T-helper 2 cell treated with Interferon-gamma antibody and Interleukin-4, amounts not matched to agents 5 μg/mL and 100 μg/mL, for 36 hours (primary cell): ENCODE measurements at places on chromosomes 1 and 21.

- no peaks in the 10 kb centered on the region for H3K27me3 ChIP-seq
- no peak overlapping the region for H3K27ac ChIP-seq
- H3K4me1 ChIP-seq: peaks cover 27% of the 10 kb centered on the region
- no peak for DNase-seq
These were observed 148.6 kb upstream of the HP1BP3 start for GRCh38 chr1:20935717-20936116.

DNA sequence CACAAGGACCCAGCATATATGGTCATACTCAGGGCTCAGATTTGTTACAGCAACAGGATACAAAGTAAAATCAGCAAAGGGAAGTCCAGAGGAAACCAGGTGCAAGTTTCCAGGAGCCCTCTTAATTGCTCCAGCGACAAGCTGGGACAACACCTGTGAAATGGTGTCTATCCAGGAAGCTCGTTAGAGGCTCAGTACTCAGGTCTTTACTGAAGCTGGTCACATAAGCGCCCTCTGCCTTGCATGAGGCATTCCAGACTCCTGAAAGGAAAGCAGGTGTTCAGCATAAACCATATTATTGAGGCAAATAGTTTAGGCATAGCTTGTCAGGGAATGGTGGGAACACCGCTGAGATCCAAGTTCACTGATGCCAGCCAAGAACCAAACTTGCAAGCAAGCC lies 231.0 kb downstream of the SLC35F3 start:
- no peaks in the 10 kb centered on the region for H3K4me1 ChIP-seq
- no peak for DNase-seq
- H3K4me3 ChIP-seq: no peak overlapping the region
- H3K27me3 ChIP-seq: peaks cover 22% of the 10 kb centered on the region

- peaks cover 1% of the 10 kb centered on the region for H3K36me3 ChIP-seq
- H3K27ac ChIP-seq: peak overlapping the region; percentile 86
- DNase-seq: peak; percentile 77
- H3K4me1 ChIP-seq: peaks cover 34% of the 10 kb centered on the region
- peak overlapping the region; percentile 63 for H3K4me3 ChIP-seq
- no peaks in the 10 kb centered on the region for H3K27me3 ChIP-seq
These were observed 55.9 kb upstream of the RCC1 start for GRCh38 chr1:28449904-28450303.

DNA sequence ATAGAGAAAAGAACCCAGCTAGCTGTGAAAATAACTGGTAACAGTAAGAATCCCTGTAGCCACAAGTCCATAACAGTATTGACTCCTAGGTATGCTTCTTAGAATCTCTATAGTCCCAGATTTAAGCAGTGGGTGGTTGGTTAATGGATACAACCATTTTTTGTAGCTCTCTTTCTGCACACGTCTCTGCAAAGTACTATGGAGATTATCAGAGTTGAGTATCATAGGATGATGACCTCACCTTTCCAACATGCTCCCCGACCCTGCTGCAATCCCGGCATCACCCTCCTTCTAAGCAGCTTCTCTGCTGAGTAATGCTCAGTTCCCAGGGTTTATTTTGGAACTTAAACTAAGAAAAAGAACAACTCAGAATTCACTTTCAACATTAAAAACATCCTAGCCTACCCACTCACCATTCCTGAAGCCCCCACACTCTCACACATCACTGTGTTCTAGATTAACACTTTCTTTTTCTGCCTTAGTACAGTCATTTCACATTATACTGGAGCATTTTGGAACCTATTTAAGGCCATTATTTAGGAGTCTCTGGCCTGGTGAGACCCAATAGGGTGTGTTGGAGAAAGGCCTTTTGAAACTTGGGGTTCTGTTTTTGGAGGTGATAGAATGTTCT lies 2.7 kb downstream of the MLLT11 start:
- no peak overlapping the region for H3K27ac ChIP-seq
- H3K36me3 ChIP-seq: peaks cover 19% of the 10 kb centered on the region
- no peak for DNase-seq
- H3K4me3 ChIP-seq: no peak overlapping the region

GRCh38 chr1:206709772-206710459 lies 25.2 kb downstream of the MAPKAPK2 start:
- H3K27ac ChIP-seq: no peak overlapping the region
- H3K27me3 ChIP-seq: no peaks in the 10 kb centered on the region
- peaks cover 69% of the 10 kb centered on the region for H3K4me1 ChIP-seq
- DNase-seq: no peak

DNA sequence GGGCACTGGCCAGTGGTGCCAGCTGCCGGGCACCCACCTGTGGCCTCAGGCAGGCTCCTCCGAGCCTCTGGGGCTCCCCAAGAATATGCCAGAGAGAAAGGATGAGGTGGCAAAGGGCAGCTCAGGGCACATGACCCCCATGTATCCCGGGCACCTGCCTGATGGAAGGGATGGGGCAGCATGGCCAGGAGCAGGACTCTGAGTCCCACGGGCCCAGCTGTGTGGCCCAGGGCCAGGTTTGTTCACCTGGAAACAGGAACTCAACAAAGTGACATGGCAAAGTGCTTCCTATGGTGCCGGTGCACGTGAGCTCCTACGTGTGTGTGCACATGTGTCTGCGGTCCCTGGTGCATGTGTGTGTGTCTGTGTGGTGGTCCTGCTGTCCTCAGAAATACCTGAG lies 9.5 kb upstream of the GPR153 start:
- H3K36me3 ChIP-seq: no peaks in the 10 kb centered on the region
- H3K27me3 ChIP-seq: no peaks in the 10 kb centered on the region
- no peak overlapping the region for H3K27ac ChIP-seq
- DNase-seq: no peak
- H3K4me1 ChIP-seq: no peaks in the 10 kb centered on the region

- H3K27me3 ChIP-seq: peaks cover 11% of the 10 kb centered on the region
- peaks cover 3% of the 10 kb centered on the region for H3K4me1 ChIP-seq
- no peak overlapping the region for H3K27ac ChIP-seq
- no peaks in the 10 kb centered on the region for H3K36me3 ChIP-seq
These were observed 11.6 kb downstream of the VANGL2 start for GRCh38 chr1:160412028-160412362.

DNA sequence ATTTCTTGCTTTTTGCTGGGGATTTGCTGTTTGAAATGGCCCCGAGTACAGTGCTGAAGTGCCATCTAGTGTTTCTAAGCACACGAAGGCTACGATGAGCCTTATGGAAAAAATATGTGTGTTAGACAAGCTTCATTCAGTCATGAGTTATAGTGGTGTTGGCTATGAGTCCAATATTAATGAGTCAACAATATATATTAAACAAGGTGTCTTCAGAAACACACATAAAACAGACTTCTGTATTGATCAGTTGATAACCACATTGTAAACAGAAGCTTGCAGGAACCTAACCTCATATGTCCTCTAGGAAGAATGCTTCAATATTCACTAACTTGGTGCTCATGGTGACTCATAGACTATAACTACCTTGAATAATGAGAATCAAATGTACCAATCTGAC lies 1.7 kb upstream of the GJB5 start:
- no peaks in the 10 kb centered on the region for H3K4me1 ChIP-seq
- no peak overlapping the region for H3K4me3 ChIP-seq
- no peak overlapping the region for H3K27ac ChIP-seq
- DNase-seq: no peak
- peaks cover 4% of the 10 kb centered on the region for H3K27me3 ChIP-seq

DNA sequence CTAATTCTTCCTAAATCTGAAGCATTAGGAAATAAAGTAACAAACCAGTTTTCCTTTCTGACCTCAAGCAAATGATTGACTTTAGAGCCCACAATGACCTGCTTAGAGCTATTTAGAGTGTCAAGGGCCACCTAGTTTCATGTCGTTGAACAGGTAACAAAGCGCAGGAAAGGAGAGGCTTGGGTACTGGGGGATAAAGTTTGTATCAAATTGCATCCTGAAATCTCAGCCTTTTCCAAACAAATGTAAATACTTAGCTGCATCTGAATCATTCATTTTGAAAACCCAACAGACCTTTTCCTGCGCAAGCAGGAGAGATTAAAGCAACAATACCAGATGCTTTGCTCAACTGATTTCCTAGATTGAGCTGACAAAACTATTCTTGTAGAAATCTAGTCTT lies 121.2 kb downstream of the NRIP1 start:
- H3K27ac ChIP-seq: no peak overlapping the region
- no peaks in the 10 kb centered on the region for H3K4me1 ChIP-seq
- DNase-seq: no peak
- no peaks in the 10 kb centered on the region for H3K27me3 ChIP-seq
- H3K4me3 ChIP-seq: no peak overlapping the region

DNA sequence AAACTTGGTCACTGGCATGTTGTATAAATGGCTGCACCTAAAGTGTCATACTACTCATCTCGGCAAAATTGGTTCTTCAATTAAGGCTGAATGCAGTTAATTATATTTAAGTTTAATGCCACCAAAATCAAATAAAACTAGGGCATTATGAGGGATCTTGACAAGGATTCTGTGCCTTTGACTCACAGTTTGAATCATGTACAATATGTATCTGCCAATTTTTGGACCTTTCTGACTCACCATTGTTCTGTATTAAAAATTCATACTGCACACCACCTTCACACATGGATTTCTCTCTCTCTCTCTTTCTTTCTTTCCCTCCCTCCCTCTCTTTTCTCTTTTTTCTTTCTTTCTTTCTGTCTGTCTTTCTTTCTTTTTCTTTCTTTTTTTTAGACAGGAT lies 14.1 kb upstream of the STXBP3 start:
- no peak overlapping the region for H3K27ac ChIP-seq
- DNase-seq: no peak
- H3K27me3 ChIP-seq: peaks cover 42% of the 10 kb centered on the region

GRCh38 chr1:67889953-67890567 lies 56.8 kb upstream of the GNG12 start:
- no peak overlapping the region for H3K4me3 ChIP-seq
- H3K4me1 ChIP-seq: peaks cover 3% of the 10 kb centered on the region
- peak; percentile 55 for DNase-seq
- no peak overlapping the region for H3K27ac ChIP-seq
- no peaks in the 10 kb centered on the region for H3K36me3 ChIP-seq

- no peak overlapping the region for H3K4me3 ChIP-seq
- H3K36me3 ChIP-seq: no peaks in the 10 kb centered on the region
- DNase-seq: no peak
- peaks cover 16% of the 10 kb centered on the region for H3K4me1 ChIP-seq
- H3K27ac ChIP-seq: no peak overlapping the region
- H3K27me3 ChIP-seq: no peaks in the 10 kb centered on the region
These were observed 105.1 kb downstream of the PBX1 start for GRCh38 chr1:164664127-164664526.

GRCh38 chr1:180155182-180155682 lies 563 bp downstream of the QSOX1 start:
- no peaks in the 10 kb centered on the region for H3K27me3 ChIP-seq
- no peaks in the 10 kb centered on the region for H3K36me3 ChIP-seq
- no peak for DNase-seq
- H3K4me1 ChIP-seq: peaks cover 34% of the 10 kb centered on the region
- peak overlapping the region; percentile 91 for H3K4me3 ChIP-seq

GRCh38 chr1:161404051-161404597 lies 36.4 kb upstream of the CFAP126 start:
- DNase-seq: no peak
- no peak overlapping the region for H3K27ac ChIP-seq
- H3K36me3 ChIP-seq: peaks cover 11% of the 10 kb centered on the region
- H3K4me3 ChIP-seq: peak overlapping the region; percentile 3
- H3K27me3 ChIP-seq: peaks cover 15% of the 10 kb centered on the region

- H3K27ac ChIP-seq: no peak overlapping the region
- H3K27me3 ChIP-seq: no peaks in the 10 kb centered on the region
- no peak for DNase-seq
- H3K4me1 ChIP-seq: no peaks in the 10 kb centered on the region
- H3K36me3 ChIP-seq: no peaks in the 10 kb centered on the region
- H3K4me3 ChIP-seq: no peak overlapping the region
These were observed 88.4 kb downstream of the ST6GALNAC5 start for GRCh38 chr1:76955652-76956051.

DNA sequence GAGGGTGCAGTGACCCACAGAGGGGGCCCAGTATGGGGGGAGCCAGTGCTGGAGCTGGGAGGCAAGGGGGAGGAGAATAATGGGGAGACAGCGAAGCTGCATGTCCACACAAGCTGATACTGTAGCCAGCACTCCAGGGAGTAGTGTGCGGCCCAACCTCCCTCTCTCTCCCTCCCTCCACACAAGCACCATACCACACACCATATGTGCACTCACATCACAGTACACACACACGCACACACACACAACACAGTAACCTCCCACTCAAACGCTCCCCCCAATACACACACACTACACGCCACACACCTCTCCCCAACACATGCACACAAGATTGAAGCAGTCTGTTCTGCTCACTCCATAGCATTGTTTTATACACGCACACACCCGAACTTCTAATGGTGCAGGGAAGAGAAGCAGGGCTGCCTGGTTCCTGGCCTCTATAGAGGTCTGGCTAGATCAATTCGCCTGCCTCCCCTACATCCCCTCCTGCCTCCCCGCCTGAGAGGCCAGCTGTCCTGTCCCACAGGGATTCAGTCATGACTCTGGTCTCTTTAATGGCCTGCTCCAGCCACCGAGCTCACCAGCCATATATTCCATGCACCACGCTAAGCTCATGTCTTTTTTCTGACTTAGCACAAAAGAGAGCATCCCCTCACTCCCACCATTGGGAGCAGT lies 3.8 kb downstream of the NCDN start:
- peaks cover 16% of the 10 kb centered on the region for H3K36me3 ChIP-seq
- H3K27me3 ChIP-seq: peaks cover 3% of the 10 kb centered on the region
- no peak overlapping the region for H3K4me3 ChIP-seq
- no peak for DNase-seq
- H3K4me1 ChIP-seq: peaks cover 15% of the 10 kb centered on the region

GRCh38 chr1:22139066-22139594 lies 3.8 kb downstream of the WNT4 start:
- H3K4me1 ChIP-seq: peaks cover 1% of the 10 kb centered on the region
- H3K27me3 ChIP-seq: peaks cover 30% of the 10 kb centered on the region
- no peak overlapping the region for H3K4me3 ChIP-seq
- no peak for DNase-seq
- no peaks in the 10 kb centered on the region for H3K36me3 ChIP-seq

DNA sequence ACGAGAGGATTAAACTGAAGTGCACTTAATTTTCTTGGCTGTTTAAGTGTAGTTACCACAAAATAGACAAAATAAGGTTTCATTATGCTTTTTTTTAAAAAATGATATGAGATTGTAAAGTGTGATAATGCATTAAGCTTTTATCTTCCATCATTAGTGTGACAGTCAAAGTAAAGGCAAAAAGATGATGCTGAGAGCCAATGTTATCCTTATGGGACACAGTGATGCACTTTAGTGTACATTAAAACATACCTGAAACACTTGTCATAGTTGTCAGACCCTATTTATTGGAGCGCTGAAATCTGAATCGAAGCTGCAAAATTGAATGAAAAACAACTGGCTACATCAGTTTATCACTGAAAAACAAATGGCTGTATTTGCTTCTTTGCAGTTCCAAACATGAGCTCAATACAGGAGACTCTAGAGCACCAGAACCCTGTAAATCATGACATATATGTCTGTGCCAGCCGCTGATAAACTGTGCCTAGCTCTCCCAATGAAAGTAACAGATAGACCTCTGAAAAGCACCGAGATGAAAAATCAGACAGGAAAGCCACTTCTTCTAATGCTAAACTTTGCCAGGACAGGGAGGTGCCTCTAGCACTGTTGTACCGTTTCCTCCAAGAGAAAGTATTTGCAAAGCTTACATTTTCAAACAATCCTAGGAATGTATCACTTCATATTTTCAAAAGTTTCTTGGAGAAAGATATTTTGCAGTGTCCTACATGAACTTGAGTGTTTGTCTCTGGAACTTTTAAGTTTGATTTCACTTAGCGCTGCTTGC lies 120.7 kb upstream of the TMPRSS15 start:
- H3K27ac ChIP-seq: no peak overlapping the region
- H3K4me1 ChIP-seq: no peaks in the 10 kb centered on the region
- no peaks in the 10 kb centered on the region for H3K27me3 ChIP-seq
- DNase-seq: no peak
